ENCODE measurements at places on chromosomes 12 and 14.
A peak's percentile ranks its signal among the peaks of the same experiment; 100 is the strongest.

DNA sequence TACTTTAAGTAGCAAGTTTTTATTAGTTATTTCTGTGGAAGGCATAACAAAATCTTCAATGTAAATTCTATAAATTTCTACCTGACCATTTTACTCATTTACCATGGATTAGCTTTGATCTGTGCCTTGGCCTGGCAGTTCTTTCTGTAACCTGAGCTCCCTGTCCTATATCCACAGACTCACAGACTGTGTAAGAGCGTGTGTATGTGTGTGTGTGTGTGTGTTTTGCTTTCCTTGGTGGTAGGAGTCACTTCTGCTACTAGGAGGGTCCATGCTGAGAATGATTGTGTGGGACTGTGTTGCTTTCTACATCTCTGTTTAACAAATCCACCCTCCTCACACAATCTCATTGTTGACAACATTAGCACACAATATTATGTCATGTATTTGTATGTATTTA lies 221.2 kb upstream of the PELI2 start:
- DNase-seq, result no peak

DNA sequence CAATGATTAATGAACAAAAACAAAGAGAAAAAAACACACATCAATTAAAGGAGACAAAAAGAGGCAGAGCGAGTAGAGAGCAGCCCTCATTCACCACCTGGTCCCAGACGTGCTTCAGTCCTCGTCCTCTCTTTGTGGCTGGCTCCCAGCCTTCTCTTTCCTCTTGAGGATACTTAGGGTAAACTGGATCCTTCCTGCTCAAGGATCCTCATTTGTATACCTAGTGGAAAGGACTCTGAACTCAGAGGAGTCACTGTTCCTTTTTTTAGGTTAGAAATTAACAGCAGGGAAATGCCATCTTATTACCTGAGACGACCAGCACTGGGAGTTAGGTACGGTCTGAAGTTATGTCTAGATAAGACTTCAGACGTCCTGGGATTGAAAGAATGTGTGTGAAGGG lies 9.7 kb downstream of the MLEC start:
- DNase-seq, result no peak

DNA sequence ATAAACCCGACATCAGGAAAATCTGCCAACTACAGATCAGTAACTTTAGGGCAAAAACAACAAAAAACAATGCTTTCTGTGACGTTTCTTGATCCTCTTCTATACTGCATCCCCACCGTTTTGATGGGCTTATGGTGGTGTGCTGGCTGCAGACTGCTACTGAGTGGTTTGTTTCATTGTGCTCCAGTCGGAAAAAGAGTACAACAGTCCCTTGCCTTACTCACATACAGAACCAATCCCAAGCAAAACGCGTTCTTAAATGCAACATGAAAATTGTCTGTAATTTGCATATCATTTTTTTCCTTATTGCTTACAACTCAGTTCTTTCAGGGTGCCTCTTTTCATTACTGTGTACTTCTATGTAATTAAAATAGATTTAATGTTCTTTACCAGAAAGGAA lies 2.3 kb downstream of the ETV6 start:
- no peak for DNase-seq

DNA sequence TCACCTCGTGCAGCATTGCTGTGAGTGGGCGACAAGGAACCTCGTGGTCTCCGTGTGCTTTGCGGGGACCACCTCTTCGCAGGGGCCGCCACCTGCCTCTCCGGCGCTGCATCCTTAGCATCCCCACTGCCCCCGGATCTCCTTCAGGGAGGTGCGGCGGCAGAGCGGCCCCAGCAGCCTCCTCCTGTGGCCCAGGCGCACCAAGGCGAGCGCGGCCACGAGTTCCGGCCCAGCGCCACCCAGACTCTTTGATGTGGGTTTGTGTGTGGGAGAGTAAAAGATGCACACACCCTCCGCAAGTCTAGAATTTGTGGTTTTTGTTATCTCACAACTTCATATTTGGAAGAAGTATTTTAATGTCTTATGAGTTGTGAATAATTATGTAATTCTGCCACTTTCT lies 118.8 kb upstream of the DIO3 start:
- peak; percentile 77 for DNase-seq

- DNase-seq, result peak; percentile 93
Observed at GRCh38 chr14:101821528-101821927, 60.0 kb downstream of the PPP2R5C start.

GRCh38 chr14:38880643-38881524 lies 222.2 kb downstream of the SEC23A start:
- DNase-seq, result no peak

DNA sequence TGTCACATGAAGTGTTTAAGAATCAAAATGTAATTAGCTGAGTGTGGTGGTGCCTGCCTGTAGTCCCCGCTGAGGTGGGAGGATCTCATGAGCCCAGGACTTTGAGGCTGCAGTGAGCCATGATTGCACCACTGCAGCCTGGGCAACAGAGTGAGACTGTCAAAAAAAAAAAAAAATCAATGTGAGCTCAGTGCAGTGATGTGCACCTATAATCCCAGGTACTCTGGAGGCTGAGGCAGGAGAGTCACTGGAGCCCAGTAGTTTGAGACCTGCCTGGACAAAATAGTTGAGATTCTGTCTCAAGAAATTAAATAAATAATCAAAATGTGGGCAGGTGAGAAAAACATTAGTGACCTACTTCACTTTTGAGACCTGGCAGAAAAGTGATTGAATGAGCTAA lies 140.0 kb downstream of the MON2 start:
- DNase-seq, result no peak

DNA sequence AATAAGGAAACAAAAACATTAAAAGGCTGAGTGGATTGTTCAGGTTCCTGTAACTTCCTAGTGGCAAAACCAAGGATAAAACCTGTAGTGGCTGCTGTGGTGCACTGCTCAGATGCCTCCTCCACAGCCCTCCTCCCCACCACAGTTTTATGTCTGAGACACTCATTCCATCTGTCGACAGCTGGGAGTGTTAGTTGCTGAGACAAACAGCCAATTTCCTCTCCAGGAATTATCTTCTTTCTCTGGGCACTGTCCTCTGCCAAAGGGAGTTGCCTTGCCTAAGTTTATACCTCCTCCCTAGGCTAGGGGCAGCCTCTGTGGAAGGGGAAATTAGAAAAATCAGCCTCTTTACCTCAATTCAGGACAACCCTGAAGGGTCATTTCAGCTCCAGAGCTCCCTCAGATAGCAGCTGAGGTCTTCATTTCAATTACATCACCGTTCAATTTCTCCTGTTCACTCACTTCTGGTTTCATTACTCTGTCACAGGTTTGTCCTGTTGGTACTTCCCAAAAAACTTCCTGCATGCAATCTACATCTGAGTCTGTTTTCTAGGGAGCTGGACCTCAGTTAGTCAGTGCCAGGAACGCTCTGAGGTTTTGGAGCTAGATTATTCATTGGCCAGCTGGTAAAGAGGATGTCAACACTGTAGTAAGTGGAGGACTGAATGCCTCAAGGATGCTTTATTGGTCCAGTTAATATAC lies 74.9 kb upstream of the ATP2B1 start:
- no peak for DNase-seq

GRCh38 chr12:44774815-44775411 lies 101.2 kb downstream of the NELL2 start:
- DNase-seq, result peak; percentile 62

- DNase-seq, result no peak
Observed at GRCh38 chr12:115160271-115161128, 476.5 kb upstream of the TBX3 start.

DNA sequence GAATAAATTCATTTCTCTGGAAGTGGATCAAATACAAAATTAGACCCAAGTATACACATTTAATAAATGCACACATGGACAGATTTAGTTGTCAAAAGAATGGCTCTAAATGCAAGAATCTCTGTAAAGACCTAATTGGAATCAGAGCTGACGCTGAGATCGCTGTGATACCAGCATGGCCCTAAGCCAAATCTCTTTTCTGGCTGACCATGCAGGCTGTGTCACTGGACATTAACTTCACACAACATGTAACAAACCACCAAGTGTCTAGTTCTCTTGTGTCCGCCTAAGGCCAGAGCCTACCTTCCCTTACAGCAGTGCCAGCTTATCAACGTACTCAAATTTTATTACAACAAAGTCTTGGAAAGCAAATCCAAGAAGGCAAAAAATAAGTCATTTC lies 127.5 kb downstream of the MED13L start:
- DNase-seq, result no peak

- peak; percentile 4 for DNase-seq
Observed at GRCh38 chr12:132812631-132813305, 15.9 kb downstream of the GOLGA3 start.

DNA sequence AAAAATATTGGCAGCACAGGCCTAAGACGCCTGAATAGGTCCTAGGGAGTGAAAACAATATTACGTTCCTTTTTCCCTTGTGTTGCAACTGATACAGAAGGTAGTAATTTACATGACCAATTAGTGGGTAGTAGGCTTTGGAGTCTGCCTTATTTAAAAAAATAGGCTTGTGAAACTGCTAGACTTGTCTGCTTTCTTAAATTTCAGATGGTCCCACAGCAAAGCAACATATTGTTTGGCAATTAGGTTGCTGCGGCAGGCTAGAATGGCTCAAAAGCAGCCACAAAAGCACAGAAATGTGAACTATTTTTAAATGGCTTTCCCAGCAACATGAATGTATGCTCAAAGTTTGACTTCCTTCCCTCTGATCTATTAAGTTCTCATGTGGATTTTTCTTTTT lies 211.9 kb downstream of the TTC8 start:
- no peak for DNase-seq

GRCh38 chr14:22780105-22780679 lies 13.7 kb downstream of the OXA1L start:
- no peak for DNase-seq

DNA sequence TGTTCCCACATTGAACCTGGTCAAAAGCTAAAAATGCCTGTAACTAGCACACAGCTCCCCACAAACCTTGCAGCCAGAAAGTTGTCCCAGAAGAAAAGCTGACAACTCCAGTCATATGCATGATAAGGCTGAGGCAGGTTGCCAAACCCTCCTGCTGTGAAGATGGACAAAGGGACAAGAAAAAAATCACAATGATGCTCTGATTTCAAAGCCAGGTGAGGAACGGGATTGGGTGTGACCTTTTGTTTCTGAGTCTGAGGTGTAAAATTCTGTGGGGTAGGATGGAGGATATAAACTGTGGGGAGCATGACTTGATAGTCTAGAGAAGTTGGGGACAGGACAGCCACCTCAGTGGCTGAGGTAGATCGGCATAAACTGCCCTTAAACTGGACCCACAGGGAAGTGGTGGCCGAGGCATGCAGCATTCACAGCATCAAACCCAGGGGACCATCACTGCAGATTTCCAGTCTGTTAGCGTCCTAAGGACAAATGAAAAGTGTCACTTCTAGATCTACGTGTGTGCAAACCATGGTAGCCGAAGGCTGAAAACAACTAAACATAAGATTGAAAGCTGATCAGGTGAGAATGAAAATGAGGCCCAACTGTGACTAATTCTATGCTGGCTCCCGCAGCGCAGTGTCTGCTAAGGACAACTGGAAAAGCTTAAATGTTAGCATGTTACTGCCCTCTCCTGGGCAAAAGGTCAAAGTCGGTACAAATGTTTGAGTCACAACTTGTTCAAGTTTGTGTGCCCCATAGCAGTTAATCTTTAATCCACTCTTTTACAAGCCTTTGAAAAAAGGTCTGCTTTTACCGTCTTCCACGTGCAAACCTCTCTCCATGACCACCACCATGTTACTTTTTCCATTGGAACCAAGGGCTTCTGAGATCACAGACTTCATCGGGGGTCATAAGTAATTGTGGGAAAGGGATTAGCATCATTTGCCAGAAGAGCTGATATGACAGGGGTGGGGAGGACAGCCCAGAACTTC lies 39.8 kb downstream of the GRIN2B start:
- no peak for DNase-seq

- no peak for DNase-seq
Observed at GRCh38 chr12:56695327-56696101, 7.4 kb upstream of the PTGES3 start.

DNA sequence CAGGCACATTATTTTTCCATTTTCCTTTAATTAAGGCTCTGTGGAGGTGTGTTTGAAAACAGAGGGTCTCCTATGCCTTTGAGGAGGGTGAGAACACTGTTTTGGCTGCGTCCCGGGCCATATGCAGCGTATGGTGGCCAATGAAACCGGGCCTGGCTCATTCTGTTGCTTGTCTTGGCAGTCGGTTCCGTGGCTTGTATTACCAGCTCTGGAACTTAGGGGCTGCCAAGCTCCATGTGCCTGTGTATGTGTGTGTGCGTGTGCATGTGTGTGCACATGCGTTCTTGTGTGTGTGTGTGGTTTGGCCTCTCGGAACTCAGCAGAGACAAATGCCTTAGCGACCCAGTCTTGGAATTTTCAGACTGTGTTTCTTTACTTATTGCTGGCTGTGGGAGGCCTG lies 2.7 kb downstream of the JDP2 start:
- DNase-seq, result no peak

- DNase-seq, result no peak
Observed at GRCh38 chr14:32197919-32198318, 3.9 kb upstream of the RNU6-7 start.

- no peak for DNase-seq
Observed at GRCh38 chr12:107355004-107355565, 261.7 kb upstream of the CRY1 start.

GRCh38 chr14:84202486-84202885 lies 1327.5 kb upstream of the FLRT2 start:
- no peak for DNase-seq

DNA sequence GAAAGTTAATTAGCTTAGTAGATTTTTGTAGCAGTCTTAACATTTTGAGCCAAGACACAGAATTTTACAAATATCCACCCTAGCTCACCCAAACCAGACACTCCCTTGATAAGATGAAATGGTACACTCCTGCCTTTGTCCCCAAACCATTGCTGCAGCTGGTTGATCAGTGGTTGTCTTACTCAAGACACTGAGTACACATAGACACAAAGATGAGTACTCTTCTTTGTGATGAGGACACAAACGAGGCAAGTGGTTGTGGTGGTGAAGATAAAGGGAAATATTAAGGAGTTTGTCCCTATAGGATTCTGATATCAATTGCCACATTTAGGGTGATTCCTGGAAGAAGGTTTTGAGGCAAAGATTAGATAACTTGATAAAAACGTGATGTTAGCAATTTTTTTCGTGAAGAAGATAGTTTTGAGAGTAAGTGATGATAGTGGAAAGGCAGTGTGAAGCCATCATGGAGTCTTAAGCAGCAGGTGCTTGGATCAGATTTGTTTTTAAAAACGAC lies 21.4 kb upstream of the ATP2B1 start:
- no peak for DNase-seq

DNA sequence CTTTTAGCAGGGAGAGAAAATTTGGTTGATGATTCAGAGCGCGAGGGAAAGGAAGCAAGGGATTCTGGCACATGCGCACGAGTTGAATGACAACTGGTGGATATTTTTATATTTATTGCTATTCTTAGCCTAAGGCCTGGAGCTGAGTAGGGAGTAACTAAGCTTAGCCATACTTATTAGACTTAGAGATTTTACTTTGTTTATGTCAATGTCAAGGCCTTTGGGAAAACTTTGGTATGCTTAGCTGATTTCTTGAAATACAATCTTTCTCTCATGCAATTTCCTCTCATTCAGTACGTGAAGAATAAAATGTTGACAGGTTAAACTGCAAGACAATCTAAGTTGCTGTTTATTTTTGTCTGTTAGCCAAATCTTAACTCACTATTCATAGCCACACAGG lies 101.1 kb downstream of the CRADD start:
- no peak for DNase-seq

- no peak for DNase-seq
Observed at GRCh38 chr12:82027612-82028011, 268.5 kb upstream of the PPFIA2 start.

GRCh38 chr14:94681300-94682060 lies 69.3 kb downstream of the SERPINA3 start:
- no peak for DNase-seq
